Right forelimb (tissue), 1 donor: ENCODE measurements at places on chromosomes 16 and 17.

- DNase-seq: no peak
Observed at GRCh38 chr16:10031473-10031872, 150.8 kb downstream of the GRIN2A start.

DNA sequence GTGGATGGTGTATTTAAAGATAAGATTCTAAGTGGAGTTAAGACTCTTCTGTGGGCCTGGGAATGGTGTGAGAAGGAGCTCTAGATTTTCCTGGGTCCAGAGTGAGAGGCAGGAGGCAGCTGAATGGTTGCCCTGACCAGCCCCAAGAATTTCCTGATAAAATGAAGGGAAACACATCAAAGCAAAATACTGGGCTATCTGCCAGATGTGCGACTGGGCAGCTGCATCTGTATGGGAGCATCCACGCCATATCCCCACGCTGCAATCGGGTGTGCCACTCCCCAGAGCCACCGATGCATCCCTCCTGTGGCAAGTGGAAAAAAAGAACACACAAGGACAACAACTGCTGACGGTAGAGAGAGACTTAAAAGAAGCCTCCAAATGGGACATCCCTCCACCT lies 84.3 kb upstream of the COX10 start:
- DNase-seq: no peak

- no peak for DNase-seq
Observed at GRCh38 chr17:79806863-79807720, 10.2 kb upstream of the CBX8 start.

DNA sequence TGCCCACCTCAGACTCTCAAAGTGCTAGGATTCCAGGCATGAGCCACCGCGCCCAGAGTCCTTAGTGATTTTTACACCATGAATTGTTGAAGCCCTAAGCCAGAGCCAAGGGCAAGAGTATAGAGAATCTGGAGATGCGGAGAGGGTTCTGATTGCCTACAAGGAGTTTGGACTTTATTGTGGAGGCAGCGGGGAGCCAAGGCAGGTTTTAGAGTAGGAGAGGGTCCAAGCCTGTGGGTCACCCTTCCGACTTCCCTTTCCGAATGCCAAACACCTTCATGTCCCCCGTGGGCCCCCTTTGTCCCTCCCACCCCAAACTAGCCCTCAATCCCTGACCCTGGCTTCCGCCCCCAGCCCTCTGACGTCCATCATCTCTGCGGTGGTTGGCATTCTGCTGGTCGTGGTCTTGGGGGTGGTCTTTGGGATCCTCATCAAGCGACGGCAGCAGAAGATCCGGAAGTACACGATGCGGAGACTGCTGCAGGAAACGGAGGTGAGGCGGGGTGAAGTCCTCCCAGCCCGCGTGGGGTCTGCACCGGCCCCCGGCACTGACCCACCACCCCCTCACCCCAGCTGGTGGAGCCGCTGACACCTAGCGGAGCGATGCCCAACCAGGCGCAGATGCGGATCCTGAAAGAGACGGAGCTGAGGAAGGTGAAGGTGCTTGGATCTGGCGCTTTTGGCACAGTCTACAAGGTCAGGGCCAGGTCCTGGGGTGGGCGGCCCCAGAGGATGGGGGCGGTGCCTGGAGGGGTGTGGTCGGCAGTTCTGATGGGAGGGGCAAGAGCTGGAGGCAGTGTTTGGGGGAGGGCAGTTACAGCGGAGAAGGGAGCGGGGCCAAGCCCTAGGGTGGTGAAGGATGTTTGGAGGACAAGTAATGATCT lies 7.1 kb downstream of the MIEN1 start:
- DNase-seq: no peak

GRCh38 chr16:80997964-80998620 lies 8.6 kb downstream of the CMC2 start:
- no peak for DNase-seq

- DNase-seq: no peak
Observed at GRCh38 chr16:56019274-56019673, 144.1 kb upstream of the CES5A start.

GRCh38 chr17:11642655-11643054 lies 44.4 kb downstream of the DNAH9 start:
- DNase-seq: no peak

DNA sequence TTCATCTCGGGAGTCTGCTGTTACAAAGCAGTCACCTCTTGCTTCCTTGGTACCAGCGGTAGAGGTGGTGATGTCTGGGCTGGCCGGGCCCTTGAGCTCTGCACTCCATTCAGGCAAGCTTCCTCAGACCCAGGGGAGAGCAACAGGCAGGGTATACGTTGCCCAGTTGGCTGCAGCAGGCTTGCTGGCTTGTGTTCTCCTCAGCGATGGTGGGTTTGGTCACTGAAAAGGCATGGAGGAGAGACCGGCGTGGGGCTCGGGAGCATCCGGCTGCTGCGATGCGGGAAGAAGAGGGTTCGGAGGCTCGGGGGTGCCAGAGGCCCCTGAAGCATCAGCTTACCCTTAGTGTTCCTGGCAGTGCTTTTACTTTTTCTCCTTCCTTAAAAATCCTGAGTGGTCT lies 25.8 kb downstream of the SAP30BP start:
- no peak for DNase-seq

GRCh38 chr16:977896-978295 lies 3.7 kb upstream of the SOX8 start:
- no peak for DNase-seq

GRCh38 chr17:9875441-9875840 lies 29.6 kb downstream of the RCVRN start:
- no peak for DNase-seq

GRCh38 chr17:17398188-17398942 lies 78.4 kb upstream of the MED9 start:
- DNase-seq: no peak

DNA sequence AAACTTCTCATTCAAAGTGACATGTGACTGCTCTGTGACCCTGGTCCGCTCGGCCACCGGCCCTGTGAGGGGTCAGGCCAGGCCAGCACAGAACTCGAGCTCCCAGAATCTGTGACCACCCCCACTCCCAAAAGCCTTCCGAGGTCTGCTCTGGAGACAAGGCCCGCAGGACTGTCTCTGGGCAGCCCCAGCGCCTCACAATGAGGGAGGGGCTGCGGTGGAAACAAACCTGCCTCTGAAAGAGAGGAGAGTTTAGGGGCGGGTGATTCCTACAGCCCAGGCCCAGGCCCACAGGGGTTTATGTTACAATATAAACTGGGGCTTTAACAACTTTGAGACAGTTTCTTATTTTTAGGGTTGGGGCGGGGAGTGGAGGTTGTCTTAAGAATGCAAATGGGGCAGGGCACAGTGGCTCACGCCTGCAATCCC lies 19.9 kb downstream of the IGFBP4 start:
- no peak for DNase-seq

DNA sequence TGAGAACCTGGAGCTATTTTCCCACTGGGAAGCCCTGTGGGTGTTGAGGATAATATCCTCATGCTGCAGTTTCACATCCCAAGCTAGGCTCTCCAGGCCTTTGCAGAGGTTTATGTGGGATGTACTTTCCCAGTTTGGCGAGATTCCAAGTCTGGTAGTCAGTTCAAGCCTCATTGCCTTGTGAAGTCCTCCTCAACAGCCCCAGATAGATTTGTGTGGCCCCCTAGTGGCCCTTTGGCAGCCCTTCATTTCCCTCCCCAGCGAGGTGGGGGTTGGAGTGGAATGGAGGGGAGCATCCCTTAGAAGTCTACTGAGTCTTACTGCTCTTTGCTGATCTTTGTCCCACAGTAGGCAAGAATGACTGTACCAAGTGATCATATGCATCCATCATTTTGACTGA lies 137.9 kb downstream of the CDH11 start:
- no peak for DNase-seq
